ENCODE measurements at places on chromosomes 4 and X.

DNA sequence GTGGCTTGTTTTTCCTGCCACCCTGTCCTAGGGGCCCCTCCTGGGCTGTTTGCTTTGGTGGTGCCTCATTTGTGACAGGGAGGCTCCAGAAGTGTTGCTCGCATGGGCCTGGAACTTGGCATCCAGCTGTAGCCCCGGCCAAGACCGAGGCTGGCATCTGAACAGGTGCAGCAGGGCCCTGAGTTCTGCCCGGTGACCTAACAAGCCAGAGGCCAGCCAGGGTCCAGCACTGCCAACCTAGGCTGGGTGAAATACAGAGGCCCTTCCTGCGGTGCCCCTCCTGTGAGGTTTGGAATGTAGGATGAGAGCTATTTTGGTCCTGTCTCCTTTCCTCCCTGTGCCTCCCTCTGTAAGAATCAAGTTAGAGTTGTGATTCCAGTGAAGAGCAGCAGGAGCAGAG is 58.5 kb downstream of the STARD8 start:
- DNase-seq, result no peak

DNA sequence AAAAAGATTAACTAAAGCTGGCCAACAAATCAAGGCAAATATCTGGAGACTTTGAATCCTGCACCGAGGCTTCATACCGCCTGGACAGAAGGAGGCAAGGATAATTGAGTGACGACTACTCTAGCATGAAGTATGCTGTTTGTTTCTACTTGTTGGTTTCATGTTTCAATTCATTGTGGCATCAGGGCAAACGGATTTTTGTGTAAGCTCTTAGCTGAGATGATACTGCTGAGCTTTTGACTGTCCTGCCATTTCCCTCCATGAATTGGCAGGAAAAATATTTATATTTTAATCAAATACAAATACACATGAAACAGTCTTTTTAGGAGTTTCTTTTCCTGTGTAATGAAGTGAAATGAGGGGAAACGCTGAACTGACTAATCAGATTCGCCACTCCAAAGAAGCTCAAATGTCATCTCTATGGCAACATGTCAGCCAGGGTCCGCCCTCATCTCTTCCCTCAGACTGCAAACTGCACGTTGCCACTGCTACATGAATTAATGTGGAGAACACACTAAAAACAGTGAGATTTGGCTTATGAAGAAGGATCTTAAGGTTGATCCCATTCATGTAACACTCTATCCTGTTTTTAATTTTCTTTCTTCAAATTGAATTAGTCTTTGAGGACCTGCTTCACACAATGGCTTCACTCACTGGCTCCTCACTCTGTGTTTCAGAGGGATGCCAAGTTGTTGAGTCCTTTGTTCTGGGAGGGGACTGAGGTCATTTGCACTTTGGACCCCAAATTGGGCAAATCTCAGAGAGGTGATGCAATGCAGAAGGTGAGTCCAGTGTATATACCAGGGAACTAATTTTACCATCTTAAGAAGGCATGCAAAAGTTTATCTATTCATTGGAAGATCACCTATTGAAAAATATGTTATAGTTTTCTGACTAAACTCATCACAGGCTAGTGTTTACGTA is 149.6 kb upstream of the MID1 start:
- DNase-seq, result no peak

DNA sequence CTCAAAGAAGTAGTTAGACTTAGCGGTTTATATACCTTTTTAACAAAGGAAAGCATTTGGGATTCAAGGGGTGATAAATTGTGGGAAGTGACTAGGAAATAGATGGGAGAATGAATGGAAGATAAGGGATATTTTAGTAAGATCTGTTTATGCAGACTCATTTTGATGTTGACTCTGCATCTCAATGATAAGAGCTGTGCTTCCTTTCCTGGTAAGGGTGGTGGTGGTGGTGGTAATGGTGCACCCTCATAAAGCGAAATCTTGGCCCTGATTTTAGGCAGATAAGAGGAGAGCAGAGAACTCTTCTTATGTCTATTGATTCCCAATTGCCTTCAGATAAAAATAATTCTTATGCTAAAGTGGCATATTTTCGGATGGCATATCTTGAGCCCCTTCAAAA is 197.1 kb downstream of the SPRY1 start:
- no peak for DNase-seq

- no peak for DNase-seq
Observed at GRCh38 chr4:673349-674091, 556 bp downstream of the ATP5ME start.

GRCh38 chr4:139589336-139590018 is 33.5 kb upstream of the SETD7 start:
- no peak for DNase-seq

DNA sequence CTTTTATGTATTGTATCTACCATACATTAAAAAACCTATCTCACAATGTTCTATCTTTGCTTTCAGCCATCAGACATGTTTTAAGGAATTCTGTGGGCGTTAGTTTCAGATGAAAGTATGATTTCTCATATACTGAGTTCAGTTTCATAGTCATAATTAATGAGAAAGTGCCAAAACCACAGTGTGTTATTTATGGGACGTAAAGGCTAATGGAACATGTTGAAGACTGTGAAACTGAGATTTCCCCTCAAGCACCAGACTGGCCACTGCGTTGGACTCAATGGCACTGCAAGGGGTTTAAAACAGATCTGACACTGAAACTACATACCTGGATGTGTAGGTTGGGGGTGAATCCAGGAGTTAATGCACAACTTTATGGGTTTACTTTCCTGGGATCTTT is 32.0 kb downstream of the F8 start:
- no peak for DNase-seq

DNA sequence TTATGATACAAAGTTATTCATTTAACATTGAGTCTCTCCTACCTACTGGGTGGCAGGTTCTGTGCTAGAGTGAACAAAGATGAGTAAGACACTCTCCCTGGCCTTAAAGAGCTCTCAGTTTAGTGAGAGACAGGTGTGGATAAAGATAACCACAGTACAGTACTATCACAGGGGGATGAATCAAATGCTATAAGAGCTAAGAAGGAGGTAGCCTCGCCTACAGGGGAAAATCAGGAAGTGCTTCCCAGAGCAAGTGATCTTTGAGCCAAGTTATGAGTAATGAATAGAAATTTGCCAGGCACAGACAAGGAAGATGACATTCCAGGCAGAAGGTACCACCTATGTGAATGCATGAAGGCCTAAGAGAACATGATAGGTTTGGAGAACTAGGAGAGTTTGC is 3.4 kb upstream of the IGBP1 start:
- DNase-seq, result no peak

DNA sequence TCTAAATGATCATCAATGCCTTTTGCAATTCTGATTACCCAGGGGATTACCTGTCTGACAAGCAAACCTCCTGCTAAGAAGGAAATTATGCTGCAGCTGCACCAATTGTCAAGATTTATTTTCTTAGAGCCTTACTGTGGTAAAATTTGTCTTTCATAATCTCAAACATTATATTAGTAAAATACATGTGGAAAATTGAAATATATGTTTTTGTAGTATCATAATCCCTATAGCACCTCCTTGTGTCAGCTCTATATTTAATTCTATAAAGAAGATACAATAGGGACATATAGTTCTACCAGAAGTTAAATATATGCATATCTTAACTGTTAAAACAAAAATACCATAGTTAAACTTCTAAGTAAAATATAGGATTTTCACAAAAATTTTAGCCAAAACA is 655.6 kb upstream of the PCDH10 start:
- DNase-seq, result no peak

DNA sequence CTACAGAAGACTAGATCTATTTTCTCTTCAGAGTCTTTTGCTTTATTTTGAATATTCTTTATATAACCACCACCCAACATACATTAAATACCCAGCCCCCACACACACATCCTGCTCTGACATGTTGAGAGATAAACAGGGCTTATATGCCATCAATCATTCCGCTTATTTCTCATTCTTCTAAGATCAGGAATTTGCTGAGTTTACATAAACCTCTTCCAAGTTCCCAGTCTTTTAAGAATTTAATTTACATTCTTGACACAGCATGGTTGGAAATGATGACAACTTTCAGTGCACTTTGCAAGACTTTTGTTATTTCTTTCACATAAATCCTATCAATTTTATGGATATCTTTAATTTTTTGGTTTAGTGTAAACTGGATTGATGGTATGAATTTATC is 17.5 kb upstream of the RAB9B start:
- DNase-seq, result no peak

GRCh38 chr4:70337886-70338420 is 3.2 kb downstream of the CABS1 start:
- no peak for DNase-seq

DNA sequence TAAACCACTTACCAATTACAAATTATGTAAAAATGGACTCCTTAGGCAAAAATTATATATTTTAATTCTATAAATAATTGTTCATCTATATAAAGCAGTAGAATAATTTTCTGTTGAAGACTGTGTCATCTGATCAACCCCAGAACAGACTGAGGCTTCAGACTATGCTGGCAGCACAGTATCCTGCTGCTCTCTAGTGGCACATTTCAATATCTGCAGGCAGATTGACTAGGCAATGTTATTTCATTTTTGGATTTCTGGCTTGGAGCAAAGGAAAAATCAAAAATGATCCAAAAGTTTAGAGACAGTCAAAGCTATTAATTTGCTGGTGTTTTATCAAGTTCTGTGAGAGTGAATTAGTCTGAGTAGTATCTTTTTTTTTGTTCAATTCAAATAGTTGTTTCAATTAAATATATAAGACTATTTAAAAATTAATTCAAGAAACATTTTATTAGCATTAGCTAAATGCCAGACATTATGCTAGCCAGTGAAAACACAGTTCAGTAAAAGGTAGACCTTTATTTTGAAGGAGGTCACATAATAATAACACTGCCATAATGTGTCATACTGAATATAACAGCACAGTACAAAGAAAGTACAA is 21.3 kb upstream of the SULT1E1 start:
- DNase-seq, result peak; percentile 42
